ENCODE measurements at places on chromosomes 3 and 15.

DNA sequence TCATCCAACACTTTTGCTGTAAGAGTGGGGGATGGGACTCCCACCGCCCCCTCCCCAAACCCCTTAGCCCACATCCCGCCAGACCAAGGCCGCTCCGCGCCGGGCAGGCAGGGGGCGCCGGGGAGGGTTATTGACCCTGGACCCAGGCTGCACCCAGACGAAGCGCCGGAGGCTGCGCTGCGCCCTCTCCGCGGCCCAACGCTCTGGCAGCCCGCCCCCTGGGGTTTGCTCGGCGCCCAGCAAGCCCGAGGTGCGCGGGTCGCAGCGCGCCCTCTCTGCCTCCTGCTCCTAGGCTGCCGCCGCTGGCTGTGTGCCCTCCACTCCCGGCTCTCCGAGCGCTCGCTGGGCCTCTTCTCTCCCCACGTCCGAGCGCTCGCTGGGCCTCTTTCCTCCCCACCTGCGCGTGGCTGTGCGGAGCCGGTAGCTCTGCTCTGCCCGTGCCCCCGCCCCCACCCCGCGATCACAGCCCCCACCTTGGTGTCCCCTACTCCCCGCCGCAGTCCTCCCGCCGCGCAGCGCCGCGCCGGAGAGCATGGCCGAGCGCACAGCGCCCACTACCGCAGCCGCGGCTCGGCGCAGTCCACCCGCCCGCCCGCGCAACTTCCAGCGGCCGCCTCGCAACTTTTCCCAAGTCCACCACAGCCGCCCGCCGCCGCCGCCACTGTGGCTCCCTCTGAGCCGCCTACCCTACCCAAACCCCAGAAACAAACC lies 1.2 kb downstream of the MECOM start:
- DNase-seq: peak; percentile 86

GRCh38 chr3:37924453-37924852 lies 62.8 kb downstream of the CTDSPL start:
- no peak for DNase-seq

- no peak for DNase-seq
Measured at GRCh38 chr3:136070953-136071949, 105.7 kb downstream of the PPP2R3A start.

GRCh38 chr15:86650094-86650493 lies 570.4 kb downstream of the AGBL1 start:
- DNase-seq: peak; percentile 12

- no peak for DNase-seq
Measured at GRCh38 chr3:32004113-32004765, 22.7 kb downstream of the ZNF860 start.

Measured in LoVo (cell line).